Activated CD4-positive, alpha-beta T cell treated with anti-CD3 and anti-CD28 coated beads, Interleukin-2, amount 10 ng/mL, durations not matched to agents 7 days and 5 days (primary cell): ENCODE measurements at places on chromosomes 1 and 21.
A peak's percentile ranks its signal among the peaks of the same experiment; 100 is the strongest.

GRCh38 chr1:107213225-107213624 lies 72.4 kb downstream of the NTNG1 start:
- no peak for DNase-seq

DNA sequence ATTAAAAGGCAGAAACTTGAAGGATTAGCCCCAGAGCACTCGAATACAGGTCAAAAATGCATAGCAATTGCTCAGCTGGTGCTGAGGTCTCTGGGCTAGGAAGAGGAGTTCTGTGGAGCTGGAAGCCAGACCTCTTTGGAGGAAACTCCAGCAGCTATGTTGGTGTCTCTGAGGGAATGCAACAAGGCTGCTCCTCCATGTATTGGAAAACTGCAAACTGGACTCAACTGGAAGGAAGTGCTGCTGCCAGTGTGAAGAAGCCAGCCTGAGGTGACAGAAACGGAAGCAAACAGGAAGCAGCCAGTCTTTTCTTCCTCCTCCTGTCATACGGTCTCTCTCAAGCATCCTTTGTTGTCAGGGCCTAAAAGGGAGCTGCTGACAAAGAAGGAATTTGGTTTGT lies 233.4 kb upstream of the FGGY start:
- peak; percentile 29 for DNase-seq

- DNase-seq, result peak; percentile 59
Observed at GRCh38 chr1:22611530-22611947, 24.9 kb upstream of the C1QA start.

DNA sequence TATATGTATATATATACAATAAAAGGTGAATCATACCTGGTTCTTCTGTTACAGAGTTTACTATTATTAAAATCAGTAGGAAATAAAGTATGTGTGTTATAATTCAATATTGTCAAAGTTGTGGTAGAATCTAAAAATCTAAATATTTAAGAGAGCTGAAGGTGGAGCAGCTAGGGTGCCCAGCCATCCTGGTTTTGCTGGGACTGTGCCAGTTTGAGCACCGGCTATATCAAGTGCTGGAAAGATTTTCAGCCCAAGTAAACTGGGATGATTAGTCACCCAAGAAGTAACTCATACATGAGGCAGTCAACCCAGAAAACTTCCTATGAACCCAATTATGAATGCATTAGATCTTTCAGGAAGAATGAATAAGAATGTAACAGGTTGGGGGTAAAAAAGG lies 16.9 kb upstream of the KRTAP19-5 start:
- no peak for DNase-seq

DNA sequence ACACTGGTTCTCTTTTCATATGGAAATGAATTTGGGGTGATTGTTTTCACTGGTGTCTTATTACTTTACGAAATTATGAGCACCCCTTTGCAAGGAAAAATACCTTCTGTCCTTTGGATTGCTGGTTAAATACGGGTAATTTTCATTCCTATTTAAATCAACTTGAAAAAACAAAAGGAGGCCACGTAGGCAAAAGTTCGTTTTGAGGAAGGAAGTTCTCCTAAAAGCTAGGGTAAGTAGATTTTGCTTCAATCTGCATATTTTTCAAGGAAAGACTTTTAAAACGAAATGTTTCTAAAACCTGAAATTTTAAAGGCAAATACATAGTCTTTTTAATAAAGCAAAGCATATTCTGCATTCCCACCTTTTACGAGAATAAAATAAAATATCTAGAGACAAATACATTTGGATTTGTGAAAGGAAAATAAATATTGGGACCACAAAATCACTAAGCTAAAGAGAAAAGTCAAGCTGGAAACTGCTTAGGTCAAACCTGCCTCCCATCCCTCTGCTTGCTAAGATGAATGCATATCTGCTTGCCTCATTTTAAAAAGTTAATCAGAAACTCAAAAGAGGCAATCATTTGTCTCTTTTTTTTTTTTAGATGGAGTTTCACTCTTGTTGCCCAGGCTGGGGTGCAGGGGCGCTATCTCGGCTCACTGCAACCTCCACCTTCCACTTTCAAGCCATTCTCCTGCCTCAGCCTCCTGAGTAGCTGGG lies 70.9 kb upstream of the ETS2 start:
- no peak for DNase-seq

- no peak for DNase-seq
Observed at GRCh38 chr1:180194546-180195207, 35.4 kb upstream of the LHX4 start.

- no peak for DNase-seq
Observed at GRCh38 chr1:220301630-220302029, 29.4 kb upstream of the RAB3GAP2 start.

DNA sequence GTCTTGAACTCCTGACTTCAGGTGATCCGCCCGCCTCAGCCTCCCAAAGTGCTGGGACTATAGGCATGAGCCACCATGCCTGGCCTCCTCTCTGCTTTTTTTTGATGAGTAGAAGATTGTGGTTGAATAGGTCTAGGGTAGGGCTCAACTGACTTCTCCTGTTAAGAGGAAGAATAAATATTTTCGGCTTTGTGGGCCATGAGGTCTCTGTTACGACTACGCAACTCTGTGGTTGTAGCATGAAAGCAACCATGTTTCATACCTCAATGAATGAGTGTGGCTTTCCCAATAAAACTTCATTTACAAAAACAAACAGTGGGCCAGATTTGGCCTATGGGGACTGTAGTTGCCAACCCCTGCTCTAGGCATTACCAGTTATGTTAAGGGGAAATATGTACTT lies 67.8 kb downstream of the NID1 start:
- DNase-seq, result no peak

GRCh38 chr1:156912310-156912709 lies 8.1 kb upstream of the LRRC71 start:
- no peak for DNase-seq

GRCh38 chr1:27070390-27071048 lies 57.9 kb upstream of the TENT5B start:
- DNase-seq, result no peak

DNA sequence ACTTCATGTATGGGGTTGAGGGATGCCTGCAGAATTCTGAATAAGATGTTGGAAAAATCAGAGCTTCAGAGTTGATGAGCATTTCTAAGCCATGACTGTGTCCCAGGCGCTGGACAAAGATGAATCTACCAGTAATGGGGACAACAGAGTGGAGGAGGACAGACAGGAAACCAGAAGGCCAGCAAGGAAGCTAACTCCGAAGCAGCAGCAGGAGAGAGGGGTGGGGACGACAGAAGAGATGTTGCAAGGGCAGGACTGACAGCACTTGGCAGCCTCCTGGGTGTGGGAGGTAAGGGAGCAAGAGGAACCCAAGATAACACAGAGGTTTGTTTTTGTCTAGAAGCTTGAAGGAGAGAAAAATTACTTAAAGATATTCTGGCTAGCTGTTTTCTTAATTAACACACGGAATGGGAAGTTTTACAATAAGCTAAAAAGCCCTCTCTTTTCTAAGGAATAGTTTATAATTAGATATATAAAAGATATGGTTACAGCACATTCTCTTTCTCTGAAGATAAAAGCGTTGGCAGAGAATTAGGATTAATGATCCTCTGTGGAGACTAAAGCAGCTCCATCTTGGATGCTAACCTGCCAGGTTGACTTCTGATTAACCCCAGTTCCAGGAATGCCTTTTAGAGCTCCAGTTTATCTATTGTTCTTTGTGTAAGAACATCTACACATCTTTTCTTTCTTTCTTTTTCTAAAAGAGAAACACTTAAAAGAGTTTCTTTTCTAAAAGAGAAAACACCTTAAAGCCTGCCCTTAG lies 92.7 kb downstream of the TENT5C start:
- DNase-seq, result no peak

DNA sequence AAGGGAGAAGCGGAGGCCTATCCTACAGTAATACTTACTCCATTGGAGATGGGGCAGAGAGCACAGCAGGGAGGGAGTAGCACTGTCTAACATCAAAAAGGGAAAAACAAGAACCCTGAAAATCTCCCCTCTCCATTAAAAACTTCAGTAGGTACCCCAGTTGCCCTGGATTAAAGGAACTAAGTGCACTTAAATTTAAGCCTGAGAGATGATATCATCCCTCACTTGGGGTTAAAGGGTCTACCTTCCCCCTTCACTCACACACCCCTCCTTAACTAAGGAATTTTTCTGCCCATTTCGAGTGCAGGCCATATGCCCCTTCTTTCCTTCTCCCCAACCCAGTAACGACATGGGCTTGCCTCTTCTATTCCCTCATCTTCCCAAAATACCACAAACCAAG lies 3.7 kb upstream of the MTMR11 start:
- no peak for DNase-seq

GRCh38 chr1:7420098-7420445 lies 351.0 kb upstream of the VAMP3 start:
- DNase-seq, result no peak
